ENCODE measurements at places on chromosomes 3 and 15. TPM values are rescaled to one million over a fixed set of nuclear protein-coding genes. Genes with fewer than 3 reads are reported as not detected.

- peak overlapping the region; percentile 66 for H3K4me3 ChIP-seq
- no peak for DNase-seq
- no peak overlapping the region for H3K27ac ChIP-seq
- H3K4me1 ChIP-seq: peaks cover 19% of the 10 kb centered on the region
- H3K27me3 ChIP-seq: no peaks in the 10 kb centered on the region
These were observed 784 bp downstream of the TTLL3 start for GRCh38 chr3:9810846-9811245.

DNA sequence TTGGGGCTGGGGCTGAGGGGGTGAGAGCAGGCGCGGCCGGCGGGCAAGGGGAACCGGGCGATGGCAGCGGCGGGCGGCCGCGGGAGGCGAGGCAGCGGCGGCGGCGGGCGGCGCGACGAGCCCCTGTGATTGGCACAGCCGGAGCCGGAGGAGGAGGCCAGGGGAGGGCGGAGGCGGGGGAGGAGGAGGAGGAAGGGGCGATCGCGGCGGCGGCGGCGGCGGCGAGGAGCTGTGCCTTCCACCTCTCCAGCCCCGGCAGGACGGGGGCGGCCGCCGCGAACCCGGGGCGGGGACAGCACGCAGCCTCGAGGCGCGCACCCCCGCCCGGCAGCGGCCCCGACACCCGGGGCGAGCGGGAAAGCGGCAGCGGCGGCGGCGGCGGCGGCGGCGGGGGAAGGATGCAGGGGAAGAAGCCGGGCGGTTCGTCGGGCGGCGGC lies at the start of gene SLCO3A1:
Gene SLCO3A1, plus strand, starts transcription at position 198 of the 437 bp plus-strand sequence.
- peak within 1 kb of the TSS; percentile 74 for H3K27ac ChIP-seq
- peaks cover under 1% of the 10 kb centered on the region for H3K36me3 ChIP-seq
- peak within 1 kb of the TSS; percentile 86 for H3K4me3 ChIP-seq
- H3K27me3 ChIP-seq: no peaks in the 10 kb centered on the region

Gene THRB
- total RNA-seq: 11.2 TPM

DNA sequence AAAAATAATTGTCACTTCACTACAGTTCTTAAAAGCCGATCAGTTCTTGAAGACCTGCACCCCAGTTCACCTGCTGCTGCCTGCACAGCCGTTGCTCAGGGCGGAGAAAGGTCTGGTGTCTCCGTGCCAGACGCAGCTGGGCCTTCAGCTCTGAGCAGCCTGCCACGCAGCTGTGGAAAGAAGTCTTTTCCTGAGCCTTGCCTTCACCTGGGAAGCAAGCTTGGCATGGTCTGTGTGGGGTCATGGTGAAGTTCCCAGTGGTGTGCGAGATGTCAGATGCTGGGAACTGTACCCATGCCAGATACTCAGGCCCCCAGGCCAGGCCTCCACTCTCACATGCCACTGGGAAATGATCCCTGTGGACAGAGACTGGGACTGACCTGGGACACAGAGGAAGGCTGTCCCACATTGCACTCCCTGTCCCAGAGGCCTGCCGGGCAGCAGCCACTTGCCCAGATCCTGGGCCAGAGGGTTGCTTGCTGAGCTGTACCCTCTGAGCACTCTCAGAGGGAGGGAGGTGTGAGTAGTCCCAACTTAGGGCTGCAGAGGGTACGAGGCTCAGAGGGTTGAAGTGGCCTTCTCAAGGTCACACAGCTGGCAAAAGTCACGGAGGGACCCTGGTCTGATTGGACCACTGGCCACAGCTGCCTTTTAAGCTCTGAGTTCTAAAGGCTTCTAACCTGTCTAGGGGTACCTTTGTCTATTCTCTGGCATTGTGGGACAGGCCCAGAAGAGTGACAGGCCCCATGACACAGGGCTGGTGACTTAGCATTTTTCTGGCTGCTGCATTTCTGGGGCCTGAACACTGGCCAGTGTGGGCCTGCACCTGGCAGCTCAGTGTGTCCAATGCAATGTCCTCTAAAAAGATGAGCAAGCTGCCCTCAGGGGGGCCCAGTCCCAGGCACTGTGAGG lies 55.4 kb downstream of the KLF13 start:
- peaks cover 40% of the 10 kb centered on the region for H3K27me3 ChIP-seq
- no peaks in the 10 kb centered on the region for H3K36me3 ChIP-seq
- H3K27ac ChIP-seq: no peak overlapping the region
- no peak overlapping the region for H3K4me3 ChIP-seq
- H3K4me1 ChIP-seq: no peaks in the 10 kb centered on the region

DNA sequence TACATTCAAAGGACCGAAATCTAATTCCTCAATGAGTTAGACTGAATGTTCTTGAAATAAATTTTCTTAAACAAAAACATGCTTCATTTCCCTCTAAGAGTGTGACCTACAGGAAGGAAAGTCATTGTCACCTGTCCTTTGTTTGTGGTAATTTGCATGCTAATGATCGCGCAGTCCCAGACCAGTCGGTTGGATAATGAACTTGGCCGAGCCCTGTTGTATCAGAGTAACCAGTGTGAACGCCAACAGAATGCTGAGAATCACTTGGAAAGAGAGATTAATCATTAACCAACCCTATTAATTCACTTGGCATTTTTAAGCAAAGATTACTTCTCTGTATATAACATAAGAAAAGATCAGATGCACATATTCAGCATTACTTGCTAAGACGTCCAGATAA lies 8.1 kb upstream of the ARNT2 start:
- H3K36me3 ChIP-seq: no peaks in the 10 kb centered on the region
- peaks cover 42% of the 10 kb centered on the region for H3K27me3 ChIP-seq
- no peaks in the 10 kb centered on the region for H3K4me1 ChIP-seq
- no peak overlapping the region for H3K27ac ChIP-seq

All from PC-9 (cell line).